ENCODE measurements at places on chromosomes 4 and X.

GRCh38 chr4:169107528-169107927 is 97.5 kb upstream of the CBR4 start:
- no peak for DNase-seq

DNA sequence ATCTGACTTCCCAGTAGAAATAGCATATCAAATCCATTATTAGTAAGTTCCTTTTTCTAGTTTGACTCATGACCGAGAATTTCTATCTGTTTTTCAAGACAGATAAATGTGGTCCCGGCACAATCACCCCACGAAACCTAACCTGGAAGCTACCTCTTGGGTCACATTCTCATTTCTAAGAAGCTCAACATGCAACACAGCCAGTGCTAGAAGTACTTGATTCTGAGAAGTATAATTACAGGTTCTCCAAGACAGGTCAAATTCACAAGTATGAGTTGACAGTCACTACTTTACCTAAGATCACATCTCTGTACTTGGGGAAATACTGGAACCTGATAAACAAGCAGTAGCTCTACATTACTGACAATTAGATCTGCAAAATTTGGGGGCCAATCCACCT is 54.0 kb upstream of the PLAC1 start:
- DNase-seq: no peak

- no peak for DNase-seq
Observed at GRCh38 chr4:139900964-139901376, 235.4 kb downstream of the MGST2 start.

DNA sequence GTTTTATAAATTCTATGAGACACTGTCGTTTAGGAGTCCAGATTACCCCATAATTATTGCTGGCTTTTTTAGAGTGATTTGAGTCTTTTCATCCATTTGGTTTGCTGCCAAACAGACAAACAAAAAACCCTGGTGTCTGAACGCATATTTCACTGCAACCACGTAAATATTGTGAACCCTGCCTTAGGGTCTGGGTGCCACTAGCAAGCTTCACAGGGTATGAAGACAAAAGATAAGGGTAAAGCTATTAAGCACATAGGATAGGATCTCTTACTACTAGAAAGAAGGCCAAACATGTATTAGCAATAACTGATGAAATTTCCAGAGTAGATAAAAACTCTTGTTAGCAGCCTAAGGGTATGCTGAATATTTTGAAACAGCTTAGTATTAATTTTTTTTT is 143.3 kb downstream of the BANK1 start:
- no peak for DNase-seq

DNA sequence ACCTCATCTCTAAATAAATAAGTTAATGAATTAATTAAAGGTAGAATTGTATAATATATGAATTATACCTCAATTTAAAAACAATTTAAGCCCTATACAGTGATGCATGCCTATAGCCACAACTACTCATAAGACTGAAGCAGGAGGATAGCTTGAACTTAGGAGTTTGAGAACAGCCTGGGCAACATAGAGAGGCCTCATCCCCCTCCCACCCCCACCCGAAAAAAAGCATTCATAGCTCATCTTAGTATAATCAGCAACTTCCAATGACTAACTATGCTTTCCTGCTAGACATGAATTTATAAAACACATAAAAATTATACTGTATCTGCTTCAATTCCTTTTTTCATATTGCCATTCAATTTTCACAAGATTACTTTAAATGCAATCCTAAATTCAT is 1.6 kb downstream of the LRBA start:
- no peak for DNase-seq

DNA sequence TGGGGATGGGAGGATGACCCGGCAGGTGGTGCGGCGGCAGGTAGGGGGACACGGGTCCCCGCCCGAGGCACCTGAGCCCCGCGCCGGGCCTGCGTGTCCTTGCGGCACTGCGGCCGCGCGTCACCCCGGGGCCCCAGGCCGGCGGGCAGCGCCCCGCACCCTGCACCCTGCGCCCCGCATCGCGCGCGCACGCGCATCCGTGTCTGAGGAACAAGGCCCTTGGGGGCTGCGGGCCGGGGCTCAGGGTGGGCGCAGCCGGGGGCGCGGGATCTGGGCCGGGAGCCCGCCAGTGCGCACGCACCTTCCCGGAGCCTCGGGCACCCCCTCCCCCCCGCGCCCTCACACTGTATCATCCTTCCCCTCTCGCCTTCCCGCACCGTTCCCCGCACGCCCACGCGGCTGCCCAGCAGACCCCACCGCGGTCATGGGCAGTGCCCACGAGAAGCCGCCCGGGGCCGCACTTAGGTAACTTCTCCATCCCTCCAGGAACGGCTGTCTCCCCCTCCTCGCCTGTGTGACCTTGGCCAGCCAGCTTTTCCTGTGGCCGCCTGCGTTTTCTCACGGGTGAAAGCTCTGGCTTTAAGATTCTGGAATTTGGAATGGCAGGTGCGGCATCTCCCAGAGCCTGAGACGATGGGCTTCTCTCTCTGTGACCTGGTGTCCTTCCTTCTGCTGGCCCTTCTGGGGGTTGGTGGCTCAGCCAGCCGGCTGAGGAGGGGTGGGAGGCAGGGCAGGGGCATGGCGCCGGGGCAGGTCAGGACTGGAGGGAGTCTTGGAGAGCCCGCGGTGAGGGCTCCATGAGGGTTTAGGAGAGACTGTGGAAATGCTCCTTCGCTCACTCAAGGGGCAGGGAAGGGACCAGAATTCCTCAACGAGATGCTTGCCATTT is 748 bp downstream of the ATP2B3 start:
- no peak for DNase-seq

GRCh38 chr4:114600672-114601071 is 2.1 kb downstream of the UGT8 start:
- DNase-seq: no peak

- no peak for DNase-seq
Observed at GRCh38 chr4:1407657-1408333, 1.6 kb upstream of the NKX1-1 start.

DNA sequence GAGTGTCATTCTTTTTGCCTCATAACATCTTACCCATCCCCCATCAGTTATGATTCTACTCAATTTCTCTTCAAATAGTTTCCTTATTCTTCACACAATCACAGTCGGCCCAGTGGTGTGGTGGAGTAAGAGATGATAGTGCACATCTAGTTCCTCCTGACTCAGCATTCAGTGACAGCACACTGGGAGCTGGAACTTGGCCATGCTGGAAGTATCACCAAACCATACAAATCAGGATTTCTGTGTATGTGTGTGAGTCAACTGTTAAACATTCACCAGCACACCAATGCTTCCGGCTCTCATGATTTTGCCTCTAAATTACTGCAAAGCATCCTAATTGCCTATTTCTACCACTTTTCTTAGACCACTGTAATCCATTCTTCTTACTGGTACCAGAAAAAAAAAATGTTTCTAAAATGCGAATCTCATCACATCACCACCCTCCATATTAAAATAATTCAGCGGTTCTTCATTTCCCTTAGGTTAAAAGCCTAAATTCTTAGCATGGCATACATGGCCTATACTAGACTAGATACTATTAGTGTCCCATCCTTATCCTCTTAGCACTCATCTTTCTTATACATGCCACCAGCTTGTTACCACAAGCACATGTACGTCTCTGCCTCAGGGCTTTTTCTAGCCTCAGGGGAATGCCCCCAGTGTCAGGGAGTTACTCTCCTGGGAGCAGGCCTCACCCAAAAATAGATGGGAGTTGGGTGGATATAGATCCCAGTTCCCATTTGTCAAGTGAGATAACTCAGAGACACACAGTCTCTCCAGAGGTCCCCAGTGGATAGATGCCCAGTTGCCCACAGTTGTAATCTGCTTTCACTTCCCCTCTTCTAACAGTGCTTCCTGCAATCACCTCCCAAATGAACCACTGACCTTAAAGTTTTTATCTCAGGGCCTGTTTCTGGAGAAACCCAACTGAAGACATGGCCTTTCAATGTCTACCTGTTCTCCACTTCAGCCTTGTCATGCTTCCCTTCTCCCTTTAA is 49.2 kb upstream of the DDX53 start:
- DNase-seq: peak; percentile 57
